A172 (cell line): ENCODE measurements at places on chromosomes 6 and 20. TPM values are rescaled to one million over a fixed set of nuclear protein-coding genes. Genes with fewer than 3 reads are reported as not detected.
A peak's percentile ranks its signal among the peaks of the same experiment; 100 is the strongest.

DNA sequence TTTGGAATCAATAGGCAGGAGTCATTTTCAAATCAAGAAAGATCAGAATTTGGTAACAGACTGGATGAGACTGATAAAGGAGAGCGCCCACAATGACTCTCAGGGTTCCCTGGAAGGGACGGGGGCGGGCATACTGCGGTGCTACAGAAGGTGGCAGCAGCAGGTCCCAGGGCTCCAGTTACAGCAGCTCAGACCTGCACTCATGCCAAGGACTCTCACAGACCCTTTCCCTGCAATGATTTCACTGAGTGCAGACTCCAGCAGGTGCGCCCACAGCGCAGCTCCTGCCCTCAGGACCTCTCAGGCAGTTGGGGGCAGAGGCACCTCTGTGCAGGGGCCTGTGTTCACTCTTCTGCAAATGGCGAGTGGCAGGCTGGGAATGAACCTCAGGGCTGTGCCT, 359.8 kb downstream of the ZFAND3 start:
- DNase-seq: no peak

DNA sequence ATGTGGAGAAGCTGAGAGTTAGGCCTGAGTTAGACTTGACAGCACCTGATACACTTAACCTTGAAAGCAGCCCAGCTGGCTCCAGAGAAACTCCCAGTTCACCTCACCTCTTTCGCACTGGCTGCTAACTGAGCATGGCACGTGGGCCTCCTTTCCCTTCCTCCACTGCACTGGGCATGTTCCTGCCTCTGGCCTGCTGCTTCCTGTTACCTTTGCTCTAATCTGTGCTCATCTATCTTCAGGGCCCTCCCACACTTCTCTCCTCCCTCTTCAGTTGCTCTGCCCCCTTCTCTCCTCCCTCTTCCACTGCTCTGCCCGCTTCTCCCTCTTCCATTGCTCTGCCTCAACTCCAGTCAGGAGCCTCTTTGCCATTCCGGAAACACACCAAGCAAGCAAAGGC, 13.7 kb upstream of the UBE2V1 start:
- peak; percentile 59 for DNase-seq

DNA sequence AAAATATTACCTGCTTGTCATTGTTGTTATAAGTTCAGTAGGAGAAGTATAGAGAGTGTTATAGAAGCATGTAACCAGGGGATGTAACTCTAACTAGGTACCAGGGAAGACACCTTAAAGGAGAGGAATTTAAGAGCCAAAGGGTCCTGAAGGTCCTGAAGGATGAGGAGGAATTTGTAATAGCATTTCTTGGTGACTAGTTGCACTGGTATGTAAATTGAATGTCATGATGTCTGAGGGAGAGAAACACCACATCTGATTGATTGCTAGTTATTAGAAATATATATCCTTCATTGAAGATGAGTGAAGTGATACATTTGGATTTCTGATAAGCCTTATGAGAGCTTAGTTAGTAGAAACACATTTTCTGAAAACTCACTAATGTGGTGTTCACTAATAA, 643.8 kb downstream of the RFPL4B start:
- no peak for DNase-seq

DNA sequence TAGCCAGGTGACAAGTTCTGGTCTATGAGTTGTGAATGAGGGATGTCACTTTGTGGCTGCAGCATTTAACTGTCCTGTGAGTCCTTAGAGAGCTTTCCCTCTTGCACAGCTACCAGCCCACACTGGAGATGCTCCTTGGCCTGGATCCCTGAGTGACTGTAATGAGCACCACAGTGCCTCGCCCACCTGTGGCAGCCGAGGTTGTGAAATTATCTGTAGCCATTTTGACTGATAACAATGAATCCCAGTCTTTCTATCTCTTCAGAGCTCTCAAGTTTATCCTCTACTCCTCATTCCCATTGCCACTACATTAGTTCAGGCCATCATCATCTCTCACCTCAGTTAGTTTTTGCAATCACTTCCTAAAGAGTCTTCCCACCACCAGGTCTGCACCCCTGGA, 41.3 kb upstream of the BEND3 start:
- no peak for DNase-seq

DNA sequence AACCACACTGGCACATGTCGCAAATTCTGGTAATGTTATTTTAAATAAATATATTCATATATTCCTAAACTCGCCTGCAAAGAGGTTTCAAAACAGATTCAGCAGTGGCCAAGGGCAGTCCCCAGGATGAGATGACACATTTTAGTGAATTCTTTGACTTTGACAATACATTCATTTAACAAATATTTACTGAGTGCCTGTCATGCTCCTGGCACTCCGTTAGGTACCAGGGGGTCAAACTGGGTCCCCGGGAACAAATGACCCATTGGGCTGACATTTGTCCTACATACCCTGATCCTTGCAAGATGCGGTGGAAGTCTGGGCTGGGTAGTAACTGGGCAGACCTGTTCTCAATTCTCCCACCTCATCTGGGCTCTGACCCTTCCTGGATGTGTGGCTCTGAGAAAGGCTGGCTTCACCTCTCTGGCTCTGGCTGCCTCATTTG, 74.9 kb downstream of the FYN start:
- DNase-seq: no peak

DNA sequence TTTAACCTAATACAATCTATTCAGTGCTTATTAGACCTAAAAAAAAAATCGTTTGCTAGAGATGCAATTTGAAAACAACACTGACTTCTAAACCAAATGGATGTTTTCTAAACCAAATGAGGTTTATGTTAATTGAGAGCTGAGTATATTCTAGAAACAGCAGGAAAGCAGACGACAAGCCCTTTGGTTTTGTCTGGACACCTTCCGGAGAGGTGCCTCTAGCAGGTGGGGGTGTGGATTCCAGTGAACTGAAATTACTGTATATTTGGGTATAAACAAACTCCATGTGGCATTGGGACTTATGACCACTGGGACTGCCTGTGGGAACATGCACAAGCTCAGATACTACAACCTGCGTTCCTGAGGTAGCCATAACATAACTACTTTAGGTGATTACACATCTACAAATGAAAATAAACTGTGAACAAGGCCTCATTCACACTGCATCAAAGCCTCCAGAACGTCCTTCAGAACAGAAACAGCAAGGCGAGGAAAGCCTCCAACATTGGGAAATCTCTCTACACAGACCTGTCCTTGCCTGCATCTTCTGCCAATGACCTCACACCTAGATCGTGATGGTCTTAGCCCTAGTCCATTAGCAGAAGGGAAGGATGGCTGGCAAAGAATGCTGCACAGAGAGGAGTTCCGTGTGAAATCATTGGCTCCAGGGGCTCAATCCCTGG, 206.8 kb upstream of the FOXQ1 start:
- no peak for DNase-seq

The C6orf52 gene
- total RNA-seq: 15.2 and 16.5 TPM in 2 replicates
